Inflammatory macrophage treated with lipopolysaccharide for 1 hour (primary cell): ENCODE measurements at places on chromosomes 6 and 20.

GRCh38 chr6:26043384-26044139 lies 43.7 kb upstream of the HFE start:
- peak; percentile 98 for DNase-seq

DNA sequence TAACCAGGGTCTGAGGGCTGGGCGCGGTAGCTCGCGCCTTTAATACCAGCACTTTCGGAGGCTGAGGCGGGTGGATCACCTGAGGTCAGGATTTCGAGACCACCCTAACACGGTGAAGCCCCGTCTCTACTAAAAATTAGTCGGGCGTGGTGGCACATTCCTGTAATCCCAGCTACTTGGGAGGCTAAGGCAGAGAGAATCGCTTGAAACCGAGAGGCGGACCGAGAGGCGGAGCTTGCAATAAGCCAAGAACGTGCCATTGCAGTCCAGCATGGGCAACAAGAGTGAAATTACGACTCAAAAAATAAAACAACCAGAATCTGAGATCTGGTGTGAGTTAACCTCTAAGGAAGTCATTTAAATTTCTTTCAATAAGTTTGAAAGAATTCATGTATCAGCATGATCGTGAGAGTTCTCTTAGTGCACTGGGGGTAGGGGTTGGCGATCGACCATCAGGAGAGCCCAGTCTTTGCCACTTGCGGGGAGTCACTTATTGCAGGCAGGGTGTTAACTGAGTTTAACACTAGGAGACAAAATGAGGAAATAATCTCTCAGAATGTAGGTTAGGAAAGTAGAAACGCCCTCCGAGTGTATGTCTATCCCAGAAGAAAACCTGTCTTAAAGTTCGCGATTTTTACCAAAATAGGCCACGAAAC lies 206.5 kb upstream of the ZNF184 start:
- no peak for DNase-seq

GRCh38 chr6:37570482-37571133 lies 70.9 kb upstream of the CCDC167 start:
- DNase-seq: no peak

GRCh38 chr6:143694560-143694959 lies 16.8 kb downstream of the PHACTR2 start:
- no peak for DNase-seq

- DNase-seq: no peak
These were observed 48.1 kb downstream of the KCNS1 start for GRCh38 chr20:45052698-45053429.

DNA sequence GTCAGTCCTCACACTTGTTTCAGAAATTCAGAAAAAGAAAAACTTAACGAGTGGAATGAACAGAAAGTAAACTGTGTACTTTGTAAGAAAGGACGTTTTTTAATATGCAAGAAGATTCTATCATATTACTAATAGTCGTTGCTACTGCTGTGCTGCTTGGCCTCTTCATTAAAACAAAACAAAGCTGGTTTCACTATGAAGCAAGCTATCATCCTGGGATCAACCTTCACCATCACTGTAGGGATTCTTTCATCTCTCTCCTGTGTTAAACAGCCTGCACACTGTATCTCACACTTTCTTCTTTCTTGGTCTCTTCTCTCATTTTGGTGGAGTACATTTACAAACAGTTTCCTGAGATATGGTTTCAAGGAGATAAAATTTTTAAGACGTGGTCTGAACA lies 284.2 kb downstream of the BTBD9 start:
- DNase-seq: no peak
